T-helper 17 cell (primary cell): ENCODE measurements at places on chromosomes 11 and 22. TPM values are rescaled to one million over a fixed set of nuclear protein-coding genes. Genes with fewer than 3 reads are reported as not detected.

Gene TNNI2
- not detected for total RNA-seq

Gene POU2F3
- not detected for total RNA-seq

Gene HEPACAM
- not detected for total RNA-seq

Gene TEX12
- total RNA-seq = 0.32 TPM

Gene OR8D4
- not detected for total RNA-seq

Gene B3GAT1
- 0.17 TPM for total RNA-seq

Gene CCDC87
- 0.63 TPM for total RNA-seq

Gene IL17REL
- total RNA-seq = not detected

Gene SPA17
- total RNA-seq = 0.67 TPM

Gene HBD
- total RNA-seq = 1.0 TPM

Gene JAM3
- 12.5 TPM for total RNA-seq

Gene FOLH1
- total RNA-seq = not detected

Gene SIAE
- 6.8 TPM for total RNA-seq

Gene TNNT3
- 7.4 TPM for total RNA-seq

Gene JAML
- total RNA-seq = 84.0 TPM

Gene ANGPTL5
- not detected for total RNA-seq

Gene DNAJB13
- not detected for total RNA-seq

Gene APOA1
- not detected for total RNA-seq

Gene NPAS4
- not detected for total RNA-seq

Gene SIRT3
- 17.5 TPM for total RNA-seq

Gene APOA5
- not detected for total RNA-seq

Gene TMPRSS6
- 0.92 TPM for total RNA-seq

Gene NAALAD2
- not detected for total RNA-seq

Gene PTPRCAP
- 170 TPM for total RNA-seq

Gene SNX32
- 0.34 TPM for total RNA-seq

Gene F2
- not detected for total RNA-seq

Gene XKR3
- 0.26 TPM for total RNA-seq

Gene SCN3B
- not detected for total RNA-seq

Gene TRIM29
- not detected for total RNA-seq

Gene BIK
- 3.8 TPM for total RNA-seq

Gene FOSL1
- total RNA-seq = 8.5 TPM

Gene GAS2L1
- 32.6 TPM for total RNA-seq

Gene PKDREJ
- not detected for total RNA-seq

Gene KIRREL3
- not detected for total RNA-seq

Gene OR6T1
- total RNA-seq = not detected

Gene C22orf31
- total RNA-seq = not detected

Gene TPH1
- 0.47 TPM for total RNA-seq

Gene SLC36A4
- 20.2 TPM for total RNA-seq

Gene LINC01488
- total RNA-seq = not detected
